Epithelial cell of esophagus (primary cell): ENCODE measurements at places on chromosomes 4 and X.
A peak's percentile ranks its signal among the peaks of the same experiment; 100 is the strongest.

- no peak for DNase-seq
Measured at GRCh38 chr4:106930522-106930921, 105.6 kb downstream of the DKK2 start.

GRCh38 chr4:112361181-112361791, 64.1 kb downstream of the ALPK1 start:
- DNase-seq = peak; percentile 49

DNA sequence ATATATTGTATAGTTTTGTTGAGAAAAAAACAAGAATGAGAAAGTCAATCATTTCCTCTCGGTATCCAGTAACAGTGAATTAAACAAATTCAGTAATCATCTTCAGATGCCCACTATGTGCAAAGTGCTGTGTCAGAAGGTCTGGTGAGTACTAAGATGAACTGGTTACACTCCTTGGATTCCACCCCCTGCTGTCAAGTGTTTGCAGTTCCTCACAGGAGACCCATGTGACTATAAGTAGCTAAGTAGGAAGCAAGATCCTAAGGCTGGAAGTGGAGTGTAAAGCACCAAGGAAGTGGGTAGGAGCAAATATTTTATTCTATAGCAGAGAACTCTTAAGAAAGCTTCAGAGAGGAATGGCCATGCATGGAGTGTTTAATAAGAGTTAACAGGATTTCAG, 73.6 kb downstream of the SNX25 start:
- DNase-seq = peak; percentile 21

GRCh38 chr4:3442959-3443749, 1.4 kb downstream of the HGFAC start:
- DNase-seq = peak; percentile 42

DNA sequence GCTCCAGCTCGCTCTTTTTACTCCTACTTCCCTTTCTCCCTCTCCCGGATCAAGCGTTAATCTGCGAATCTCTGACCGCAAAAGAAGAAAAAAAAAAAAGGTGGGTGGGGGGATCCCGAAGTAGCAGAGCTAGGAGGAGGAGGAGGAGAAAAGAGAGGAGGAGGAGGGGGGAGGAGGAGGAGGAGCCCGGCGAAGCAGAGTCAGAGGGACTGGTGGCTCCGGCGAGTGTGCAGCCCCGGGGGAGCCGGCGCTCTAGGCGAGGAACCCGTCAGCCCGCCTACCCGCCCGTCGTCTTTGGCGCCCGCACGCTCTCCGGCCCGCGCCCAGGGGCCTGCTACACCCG, at the start of gene NHSL2:
NHSL2 (plus strand) TSS at position 203 of the 343 bp plus-strand sequence.
- no peak for DNase-seq

DNA sequence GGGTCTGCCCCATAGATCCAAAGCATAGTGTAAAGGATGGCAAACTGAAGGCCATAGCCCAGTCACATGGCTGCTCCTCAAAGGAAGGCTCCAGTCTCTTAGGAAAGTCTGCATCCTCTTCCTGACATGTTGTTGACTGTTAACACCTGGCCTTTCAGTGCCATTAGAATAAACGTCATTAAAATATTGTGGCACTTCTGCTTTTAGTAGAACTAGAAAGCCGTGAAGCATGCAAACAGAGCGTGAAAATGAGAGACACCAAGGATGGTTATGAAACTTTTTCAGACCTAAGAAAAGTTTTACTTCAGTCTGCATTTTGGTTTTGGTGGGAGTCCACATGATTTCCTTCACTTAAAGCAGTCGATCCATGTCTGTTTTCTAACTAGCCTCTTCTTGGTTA, 41.1 kb upstream of the AFF2 start:
- DNase-seq = no peak

- peak; percentile 92 for DNase-seq
Measured at GRCh38 chr4:55549888-55550287, 3.2 kb upstream of the CLOCK start.
